Umbilical cord (tissue), 2 donors: ENCODE measurements at places on chromosomes 2 and 18.
A peak's percentile ranks its signal among the peaks of the same experiment; 100 is the strongest.

- DNase-seq = no peak
These were observed 125.5 kb downstream of the MC4R start for GRCh38 chr18:60247103-60247502.

GRCh38 chr2:229141424-229142025 is 129.6 kb downstream of the PID1 start:
- no peak for DNase-seq

- peak; percentile 71 for DNase-seq
These were observed 120.1 kb upstream of the PKDCC start for GRCh38 chr2:41927581-41928264.

DNA sequence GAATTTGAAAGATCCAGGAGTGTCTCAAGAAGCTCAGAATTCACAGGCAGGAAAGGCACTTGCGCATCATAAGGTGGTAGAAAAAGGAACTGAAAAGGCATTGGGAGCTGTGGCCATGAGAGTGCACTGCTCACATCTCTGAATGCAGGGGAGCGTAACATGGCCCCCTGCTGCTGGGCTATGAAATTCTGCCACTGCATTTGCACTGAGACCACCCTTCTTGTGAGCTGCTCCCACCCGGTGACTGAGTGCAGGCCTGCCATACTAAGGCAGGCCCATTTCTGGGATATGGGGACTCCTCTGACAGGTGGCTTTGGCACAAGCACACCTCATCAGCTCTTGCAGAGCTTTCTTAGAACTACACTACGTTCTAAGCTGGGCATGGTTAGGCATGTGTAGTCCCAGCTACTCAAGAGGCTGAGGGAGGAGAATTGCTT is 25.3 kb upstream of the STARD7 start:
- DNase-seq = no peak

DNA sequence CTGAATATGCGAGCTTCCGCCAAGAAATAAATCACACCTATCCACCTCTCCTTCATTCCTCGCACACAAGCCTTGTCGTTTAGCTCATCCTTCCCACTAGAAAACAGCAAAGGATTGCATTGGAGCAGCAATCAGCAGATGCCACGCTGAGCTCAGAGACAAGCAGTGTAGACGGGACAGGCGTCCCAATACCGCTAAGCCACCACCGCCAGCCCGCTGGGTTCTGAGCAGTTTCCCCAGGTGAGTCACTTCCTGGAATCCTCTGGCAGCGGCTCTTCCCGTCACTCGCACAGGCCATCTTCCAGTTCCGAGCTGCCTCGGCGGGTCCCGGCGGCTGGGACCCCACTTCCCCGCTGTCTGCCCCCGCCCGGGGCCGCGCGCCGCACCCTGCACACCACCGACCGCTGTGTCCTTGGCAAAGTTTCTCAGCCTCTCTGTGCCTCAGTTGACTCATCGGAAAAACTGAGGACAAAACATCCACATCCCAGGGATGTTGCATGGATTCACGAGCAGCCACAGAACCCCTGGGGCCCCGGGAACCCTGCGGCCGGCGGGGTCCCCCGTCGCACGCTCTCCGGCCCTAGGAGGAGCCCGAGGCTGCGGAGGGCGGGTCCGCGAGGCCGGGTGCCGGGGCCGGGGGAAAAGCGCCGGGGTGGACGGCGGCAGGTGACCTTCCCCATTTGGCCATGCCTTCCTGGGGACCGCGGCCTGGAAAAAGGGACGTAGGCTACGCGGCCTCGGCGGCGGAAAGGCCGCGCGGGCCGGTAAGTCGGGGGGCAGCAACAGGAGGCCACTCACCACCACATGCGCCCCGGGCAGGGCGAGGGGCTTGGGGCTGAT is 573 bp downstream of the KDSR start:
- peak; percentile 36 for DNase-seq

DNA sequence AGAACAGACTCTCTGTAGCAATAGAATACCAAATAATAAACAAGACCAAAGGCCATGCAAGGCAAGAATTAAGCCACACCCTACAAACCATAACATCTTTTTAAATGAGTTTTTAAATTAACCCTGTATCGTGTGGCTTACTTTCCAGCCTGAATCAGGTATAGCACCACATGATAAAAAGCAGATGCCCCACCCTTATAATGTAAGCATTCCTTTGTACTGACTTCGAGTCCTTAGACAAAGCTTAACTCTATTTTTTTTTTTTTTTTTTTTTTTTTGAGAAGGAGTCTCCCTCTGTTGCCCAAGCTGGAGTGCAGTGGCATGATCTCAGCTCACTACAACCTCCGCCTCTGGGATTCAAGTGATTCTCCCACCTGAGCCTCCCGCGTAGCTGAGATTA is 1.7 kb upstream of the C2orf42 start:
- no peak for DNase-seq

GRCh38 chr2:128091726-128092080 is 703 bp downstream of the UGGT1 start:
- no peak for DNase-seq

DNA sequence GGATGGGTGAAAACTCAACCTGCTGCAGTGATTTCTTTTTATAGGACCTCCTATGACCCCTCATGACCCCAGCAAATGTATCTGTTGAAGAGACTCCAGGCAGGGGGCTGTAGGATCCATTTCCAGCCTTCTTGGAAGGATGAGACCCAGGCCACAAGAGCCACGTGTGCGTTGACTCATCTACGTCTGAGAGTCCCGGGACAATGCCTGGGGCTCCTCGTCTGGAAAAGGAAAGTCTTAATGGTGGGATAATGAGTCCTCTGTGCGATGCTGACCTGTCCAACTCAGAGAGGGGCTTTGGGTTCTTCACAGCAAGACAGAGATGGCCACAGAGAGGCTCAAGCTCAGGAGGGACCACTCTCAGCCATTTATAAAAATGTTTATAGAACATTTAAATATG is 80.8 kb downstream of the SMIM21 start:
- DNase-seq = no peak

GRCh38 chr2:218375212-218375611 is 6.9 kb upstream of the SLC11A1 start:
- peak; percentile 79 for DNase-seq

DNA sequence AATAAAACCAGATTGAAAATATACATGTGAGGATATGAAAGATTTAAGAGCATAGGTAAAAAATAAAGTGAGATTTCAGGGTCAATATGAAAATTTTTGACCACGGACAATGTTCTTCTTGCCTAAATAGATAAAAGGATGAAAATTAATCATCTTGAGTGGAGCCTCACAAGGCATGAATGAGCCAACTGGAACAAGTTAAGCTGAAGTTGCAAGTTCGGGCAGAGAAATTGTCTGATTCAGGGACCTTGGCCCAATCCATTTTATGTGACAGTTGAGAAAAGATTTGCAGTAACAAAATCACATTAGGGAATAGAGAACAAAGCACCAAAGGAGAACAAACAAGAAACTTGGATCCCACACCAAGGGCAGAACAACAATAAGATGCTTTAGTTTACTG is 305.3 kb downstream of the TMX3 start:
- DNase-seq = peak; percentile 35

DNA sequence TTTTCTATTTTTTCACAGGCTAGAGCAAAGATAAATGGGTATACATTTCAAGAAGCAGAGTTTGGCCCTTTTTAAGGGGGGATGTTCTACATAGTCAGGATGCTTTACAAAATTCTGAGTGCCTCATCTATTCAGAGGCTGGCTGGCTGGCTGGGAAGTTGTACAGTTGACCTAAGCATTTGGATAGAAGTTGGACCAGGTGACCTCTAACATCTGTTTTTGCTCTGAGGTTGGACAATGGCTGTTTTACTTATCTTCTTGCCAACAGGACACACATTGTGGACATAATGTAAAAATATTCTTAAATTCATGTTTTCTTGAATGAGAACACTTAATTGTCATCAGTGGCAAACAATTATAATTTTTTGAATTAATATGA is 205.4 kb downstream of the PTPRM start:
- no peak for DNase-seq

GRCh38 chr2:32425719-32426141 is 68.9 kb downstream of the BIRC6 start:
- no peak for DNase-seq

DNA sequence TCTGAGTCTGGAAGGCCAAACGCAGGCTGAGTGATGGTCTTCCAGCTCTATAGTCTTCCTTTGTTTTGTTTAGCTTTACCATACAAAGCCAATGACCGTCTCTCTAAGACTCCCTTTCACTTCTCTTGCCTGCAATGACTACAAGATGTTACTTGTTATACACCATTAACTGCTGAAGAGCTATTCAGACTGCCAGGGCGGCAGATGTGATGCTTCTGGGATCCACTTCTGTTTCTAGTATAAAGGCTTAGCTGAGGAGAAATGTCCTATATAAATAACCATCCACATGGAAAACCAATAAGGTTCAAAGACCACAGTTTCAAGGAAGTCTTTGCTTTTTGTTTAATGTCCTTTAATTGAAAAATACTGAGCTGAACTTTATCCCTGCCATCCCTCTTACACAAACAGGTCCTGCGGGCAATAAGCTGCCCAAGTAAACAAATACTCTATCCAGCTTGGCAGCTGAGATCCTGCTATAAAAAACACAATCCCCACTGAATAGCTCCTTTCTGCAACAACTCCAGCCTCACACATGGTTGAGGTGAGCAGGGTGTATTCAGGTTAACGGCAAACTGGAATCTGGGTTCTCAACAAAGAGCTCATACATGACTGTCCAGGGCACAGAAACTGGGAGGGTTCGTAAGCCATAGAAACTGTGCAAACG is 124.6 kb downstream of the VIT start:
- DNase-seq = no peak

- no peak for DNase-seq
These were observed 134.0 kb downstream of the HDAC4 start for GRCh38 chr2:239266779-239267287.

- no peak for DNase-seq
These were observed 326.7 kb downstream of the SUCLG1 start for GRCh38 chr2:84132370-84132769.

- no peak for DNase-seq
These were observed 14.6 kb upstream of the MCM6 start for GRCh38 chr2:135890835-135891234.

DNA sequence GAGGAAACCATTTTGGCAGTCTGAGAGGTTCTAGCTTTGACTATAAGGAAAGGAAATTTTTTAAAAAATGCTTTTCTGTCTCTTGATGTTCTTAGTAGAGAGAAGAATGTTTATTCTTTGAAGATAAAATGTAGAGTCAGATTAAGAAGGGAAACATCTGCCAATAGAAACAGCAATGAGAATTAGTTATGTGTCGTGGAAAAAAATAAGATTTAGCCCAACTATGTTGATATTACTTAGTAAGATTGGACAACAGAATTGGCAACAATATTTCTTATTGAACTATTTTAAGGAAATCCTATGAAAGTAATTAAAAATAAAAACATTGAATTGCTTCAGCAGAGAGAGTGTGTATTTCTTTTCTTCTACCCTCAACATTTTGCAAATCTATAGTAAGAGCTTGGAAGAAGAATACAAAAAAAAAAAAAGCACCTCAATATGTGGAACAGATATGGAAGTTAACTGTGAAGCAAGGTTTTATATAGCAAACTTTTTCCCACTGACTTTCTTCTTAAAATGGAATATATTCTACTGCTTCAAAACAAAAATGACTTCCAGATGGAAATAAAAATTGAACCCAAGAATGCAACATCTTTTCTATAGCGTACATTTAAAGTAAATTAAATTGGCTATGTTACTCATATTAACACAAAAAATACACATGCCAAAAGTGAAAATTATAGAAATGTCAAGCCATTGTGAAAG is 177.9 kb downstream of the FAM124B start:
- no peak for DNase-seq

DNA sequence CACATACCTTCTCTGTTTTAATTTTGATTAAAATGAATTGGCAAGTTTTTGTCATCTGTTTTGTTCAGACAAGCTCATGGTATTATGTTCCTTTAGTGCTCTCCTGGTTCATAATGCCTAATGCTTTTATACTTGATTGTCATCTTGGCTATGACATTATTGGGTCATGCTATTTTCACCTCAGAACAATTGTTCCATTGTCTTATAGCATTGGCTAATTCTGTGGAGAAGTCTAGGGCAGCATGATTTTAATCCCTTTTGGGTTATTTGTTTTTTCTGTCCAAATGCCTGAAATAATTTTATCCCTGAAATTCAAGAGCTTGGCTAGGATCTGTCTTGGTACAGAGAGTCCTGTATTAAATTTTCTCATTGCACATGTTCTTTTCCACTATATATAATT is 83.8 kb upstream of the CCDC85A start:
- no peak for DNase-seq

DNA sequence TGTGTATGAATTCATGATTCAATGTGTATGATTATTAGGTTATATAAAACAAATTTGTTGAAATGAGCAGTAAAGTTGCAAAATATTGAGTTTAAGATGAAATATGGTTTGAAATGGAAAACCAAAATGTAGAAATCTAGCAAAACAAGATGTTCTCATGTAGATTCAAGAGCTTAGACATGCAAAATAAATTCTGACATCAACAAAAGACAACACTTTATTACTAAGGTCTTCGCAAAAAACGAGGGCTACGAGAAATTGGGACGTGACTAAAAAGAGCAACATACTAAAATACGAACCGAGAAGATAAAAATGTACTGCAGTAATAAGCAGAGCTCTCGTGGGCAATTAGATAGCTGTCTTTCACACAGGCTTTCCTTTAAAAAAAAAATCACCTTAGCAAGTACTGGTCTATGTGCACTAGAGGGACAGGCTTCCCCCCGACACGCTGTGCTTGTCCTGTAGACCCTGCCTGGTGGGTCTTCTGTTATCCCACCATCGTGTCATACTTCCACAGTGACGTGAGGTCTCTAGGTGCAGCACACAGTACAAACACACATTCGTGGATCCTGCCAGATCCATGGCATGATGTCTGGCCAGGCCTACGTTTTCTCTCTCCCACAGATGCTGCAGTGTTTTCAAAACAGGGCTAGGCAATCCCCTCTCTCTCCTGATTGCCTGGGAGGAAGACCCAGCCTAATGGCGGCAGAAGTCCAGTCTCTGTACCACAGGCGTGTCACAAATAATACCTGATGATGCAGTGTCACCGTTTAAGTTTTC is 240.8 kb downstream of the TCF4 start:
- no peak for DNase-seq

GRCh38 chr2:210531050-210531449 is 25.3 kb upstream of the CPS1 start:
- DNase-seq = no peak

DNA sequence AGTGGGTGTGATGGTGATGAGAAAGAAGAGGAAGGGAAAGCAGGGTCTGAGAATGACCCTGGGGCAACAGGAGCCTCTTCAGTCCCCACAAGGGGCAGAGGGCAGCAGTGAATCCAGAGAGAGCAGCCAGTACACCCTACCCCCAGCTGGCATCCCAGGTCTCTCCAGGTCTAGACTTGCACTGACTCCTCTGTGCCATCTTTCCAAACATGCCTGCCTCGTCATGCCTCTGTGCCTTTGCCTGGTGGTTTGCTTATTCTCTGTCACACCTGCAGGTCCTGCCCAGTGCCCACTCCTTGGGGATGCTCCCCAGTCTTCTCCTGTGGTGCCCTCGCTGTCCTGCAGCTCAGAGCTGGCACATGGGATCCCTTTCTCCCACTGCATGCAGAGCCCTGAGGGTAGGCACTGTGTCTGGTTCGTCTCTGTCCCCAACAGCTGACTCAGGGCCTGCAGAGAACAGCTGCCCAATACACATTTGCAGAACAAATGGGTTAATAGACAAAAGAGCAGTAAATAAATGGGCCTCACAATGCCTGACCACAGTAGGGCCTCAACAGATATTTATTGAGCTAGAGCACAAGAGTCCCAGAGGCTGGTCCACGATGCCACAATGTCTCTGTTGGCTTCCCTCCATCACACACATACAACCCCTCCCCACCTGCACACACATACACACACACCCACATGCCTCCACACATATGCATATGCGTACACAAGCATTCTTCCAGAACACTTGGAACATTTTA is 89.8 kb downstream of the HS1BP3 start:
- DNase-seq = no peak
